ENCODE measurements at places on chromosomes 7 and 10.

GRCh38 chr7:131371411-131371810, 43.7 kb downstream of the MKLN1 start:
- DNase-seq: no peak

GRCh38 chr7:8134089-8134733, 127.8 kb downstream of the ICA1 start:
- DNase-seq: no peak

- DNase-seq: no peak
Observed at GRCh38 chr7:159098424-159098786, 46.3 kb downstream of the VIPR2 start.

DNA sequence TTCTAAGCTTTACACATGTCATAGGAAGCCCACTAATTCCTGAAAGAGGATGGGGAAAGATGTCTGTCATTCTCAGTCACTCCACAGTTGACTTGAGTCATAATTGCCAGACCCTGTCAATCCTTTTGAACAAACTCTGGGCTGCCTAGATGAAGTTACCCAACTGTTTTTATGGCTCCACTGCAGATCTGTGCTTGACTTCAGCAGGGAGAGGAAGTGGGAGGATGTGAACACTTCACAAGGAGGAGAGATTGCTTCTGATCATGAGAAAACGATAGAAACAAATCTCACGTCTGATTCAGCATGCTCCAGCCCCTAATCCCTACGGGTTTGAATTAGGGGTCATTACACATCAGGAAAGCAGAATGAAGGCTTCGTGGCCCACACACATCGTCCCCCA, 596.6 kb upstream of the CELF2 start:
- DNase-seq: no peak

- no peak for DNase-seq
Observed at GRCh38 chr10:35545878-35546590, 59.1 kb upstream of the GJD4 start.

GRCh38 chr10:65798133-65798532, 1127.7 kb upstream of the LRRTM3 start:
- no peak for DNase-seq

GRCh38 chr10:69512901-69513300, 60.3 kb downstream of the NEUROG3 start:
- no peak for DNase-seq

DNA sequence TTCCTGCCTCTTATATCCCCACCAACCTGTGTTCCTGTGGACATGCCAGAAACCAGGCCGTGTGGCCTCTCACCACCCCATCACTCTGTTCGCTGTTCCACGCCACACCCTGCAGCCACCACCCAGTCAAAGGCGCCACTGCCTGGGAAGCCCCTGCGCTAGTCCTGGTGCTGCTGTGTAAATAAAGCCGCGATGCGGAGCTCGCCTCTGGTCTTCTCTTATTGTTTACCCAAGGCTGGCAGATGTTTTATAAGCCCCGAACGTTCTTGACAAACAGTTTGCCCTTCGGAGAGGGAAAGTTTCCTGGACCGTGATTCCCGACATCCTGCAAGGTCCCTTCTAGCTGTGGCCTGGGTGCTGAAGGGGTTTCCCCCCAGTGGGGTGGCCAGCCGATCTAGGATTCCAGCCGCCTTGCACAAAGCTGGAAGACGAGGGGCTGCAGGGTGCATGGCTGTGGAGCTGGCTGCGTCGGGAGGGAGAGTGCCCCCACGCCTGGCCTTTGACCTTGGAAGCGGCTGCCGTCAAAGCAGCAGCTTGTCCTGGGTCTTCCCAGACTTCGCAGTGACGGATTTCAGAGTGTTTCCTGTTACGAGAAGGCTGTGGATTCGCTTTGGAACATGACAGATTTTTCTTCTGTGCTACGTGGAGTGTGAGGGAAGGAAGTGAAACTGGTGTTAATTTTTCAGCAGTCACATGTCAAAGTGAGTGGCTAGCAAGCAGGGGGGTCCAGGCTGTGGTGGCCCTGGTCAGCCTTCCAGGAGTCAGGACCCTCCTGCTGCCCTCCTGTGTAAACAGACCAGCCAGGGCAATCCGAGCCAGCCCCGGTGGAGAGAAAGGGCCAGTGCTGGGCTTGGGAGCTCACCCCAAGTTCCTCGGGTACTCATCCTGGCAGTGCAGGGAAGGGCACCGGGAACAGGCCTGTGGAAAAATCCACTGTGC, 61.6 kb downstream of the LHPP start:
- no peak for DNase-seq

DNA sequence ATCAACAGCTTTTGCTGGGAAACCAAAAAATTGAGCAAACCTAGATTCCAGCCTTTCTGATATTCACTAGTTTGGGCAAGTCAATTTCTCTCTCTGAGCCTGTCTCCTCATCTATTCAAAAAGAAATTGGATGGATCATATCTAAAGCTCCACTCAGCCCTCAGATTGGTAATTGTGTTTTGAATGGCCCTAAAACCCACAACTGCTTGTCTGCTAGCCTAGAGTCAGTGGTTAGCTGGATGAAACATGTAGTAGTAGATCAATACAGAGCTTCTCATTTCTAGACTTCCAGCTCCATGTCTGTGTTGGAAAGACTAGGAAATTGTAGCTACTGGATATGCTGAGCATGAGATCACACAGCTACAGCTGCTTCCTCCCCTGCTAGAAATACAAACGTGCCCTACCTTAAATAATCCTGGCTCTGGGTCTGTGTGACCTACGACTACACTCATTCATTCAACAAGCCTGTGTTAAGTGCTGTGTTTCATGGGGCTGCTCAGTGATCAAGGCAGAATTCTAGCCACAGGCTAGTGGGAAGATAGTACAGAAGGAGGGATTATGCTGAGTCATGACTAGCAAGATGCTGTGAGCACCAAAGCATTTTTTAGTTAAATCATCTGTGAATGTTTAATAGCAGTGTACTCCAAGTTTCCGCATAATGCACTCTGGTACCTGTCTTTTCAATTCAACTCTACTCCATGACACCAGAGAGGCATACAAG, 15.7 kb downstream of the DNTT start:
- DNase-seq: no peak

DNA sequence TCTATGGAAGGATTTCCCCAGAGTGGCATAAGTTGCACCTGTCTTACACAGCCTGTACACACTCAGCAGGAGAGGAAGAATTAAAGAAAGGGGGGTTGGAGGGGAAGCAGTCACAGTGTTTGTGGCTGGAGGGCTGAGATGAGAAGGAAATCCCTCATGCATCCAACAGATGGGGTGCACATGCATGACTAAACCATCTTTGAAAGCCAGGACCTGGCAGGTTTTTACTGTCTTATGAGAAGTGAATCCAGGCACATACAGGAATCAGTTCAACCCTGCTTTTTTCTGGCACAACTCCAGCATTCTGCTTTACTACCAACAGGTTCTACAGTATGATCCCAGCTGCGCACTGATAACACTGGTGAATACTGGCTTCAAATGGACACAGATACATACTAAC, 107.7 kb downstream of the CACNA2D1 start:
- no peak for DNase-seq

GRCh38 chr10:110918269-110918642, 724 bp downstream of the BBIP1 start:
- peak; percentile 64 for DNase-seq

DNA sequence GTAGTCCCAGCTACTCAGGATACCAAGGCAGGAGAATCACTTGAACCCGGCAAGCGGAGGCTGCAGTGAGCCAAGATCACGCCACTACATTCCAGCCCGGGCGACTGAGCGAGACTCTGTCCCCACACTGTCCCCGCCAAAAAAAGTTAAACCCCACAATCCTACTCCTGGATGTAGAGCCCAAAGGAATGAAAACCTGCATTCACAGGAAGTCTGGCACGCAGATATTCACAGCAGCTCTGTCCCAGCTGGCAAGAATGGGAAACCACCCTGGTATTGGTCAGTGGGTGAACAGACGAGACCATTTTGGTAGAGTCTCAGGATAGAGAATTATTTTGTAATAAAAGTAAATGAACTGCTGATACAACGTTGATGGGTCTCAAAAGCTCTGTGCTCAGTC, 225.2 kb downstream of the MAD1L1 start:
- no peak for DNase-seq

DNA sequence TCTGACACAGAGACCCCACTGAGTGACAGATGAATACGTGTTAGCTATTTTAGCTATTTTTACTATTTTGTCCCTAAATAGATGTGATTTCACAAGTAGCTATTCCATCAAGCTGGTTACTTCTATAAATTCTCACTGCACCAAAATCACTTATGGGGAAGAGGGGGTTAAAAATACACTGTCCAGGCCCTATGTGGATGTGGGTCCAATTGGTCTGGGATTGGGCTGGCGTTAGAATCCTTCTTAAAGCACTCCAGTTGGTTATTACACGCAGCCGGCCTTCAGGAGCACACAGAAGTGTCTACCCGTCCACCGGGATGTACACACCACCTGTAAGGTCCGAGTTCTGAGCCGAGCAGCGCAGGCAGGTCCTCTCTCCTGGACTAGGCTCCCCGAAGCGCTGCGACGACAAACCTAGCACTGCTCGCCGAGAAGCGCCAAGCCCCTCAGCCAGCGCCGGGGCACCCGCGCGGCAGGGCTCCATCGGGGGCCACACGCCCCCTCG, 222.3 kb upstream of the MKLN1 start:
- DNase-seq: no peak

GRCh38 chr7:22183522-22184280, 173.3 kb downstream of the RAPGEF5 start:
- no peak for DNase-seq

- DNase-seq: no peak
Observed at GRCh38 chr10:51950371-51950995, 251.1 kb upstream of the CSTF2T start.

DNA sequence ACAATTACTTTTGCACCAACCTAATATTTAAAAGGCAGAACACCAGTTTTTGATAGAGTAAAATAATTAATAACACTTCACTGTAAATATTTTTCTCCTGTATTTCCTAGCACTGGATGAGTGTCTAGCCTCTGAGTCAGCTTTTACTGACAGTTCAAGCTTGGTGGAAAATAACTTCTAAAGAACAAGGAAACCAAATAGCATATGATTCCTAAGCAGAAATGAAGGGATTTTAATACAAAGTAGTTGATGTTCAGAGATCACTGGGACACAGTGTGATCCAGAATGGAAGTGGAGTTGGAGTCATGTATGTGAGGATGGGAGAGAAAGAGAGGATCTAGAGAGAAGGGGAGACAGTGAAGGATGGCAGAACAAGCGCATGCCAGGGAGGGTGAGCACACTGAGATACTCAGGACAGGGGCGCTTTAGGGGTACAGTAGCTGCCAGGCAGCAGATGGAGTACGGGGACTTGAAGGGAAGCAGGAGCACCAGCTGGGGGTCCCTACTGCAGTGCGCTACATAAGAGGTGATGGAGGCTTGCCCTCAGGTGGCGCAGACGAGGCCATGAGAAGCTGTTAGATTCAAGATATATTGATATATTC, 117.9 kb upstream of the KLF6 start:
- no peak for DNase-seq

- DNase-seq: no peak
Observed at GRCh38 chr10:20147684-20148083, 331.5 kb downstream of the PLXDC2 start.

GRCh38 chr10:12130237-12130872, 878 bp downstream of the SEC61A2 start:
- no peak for DNase-seq

DNA sequence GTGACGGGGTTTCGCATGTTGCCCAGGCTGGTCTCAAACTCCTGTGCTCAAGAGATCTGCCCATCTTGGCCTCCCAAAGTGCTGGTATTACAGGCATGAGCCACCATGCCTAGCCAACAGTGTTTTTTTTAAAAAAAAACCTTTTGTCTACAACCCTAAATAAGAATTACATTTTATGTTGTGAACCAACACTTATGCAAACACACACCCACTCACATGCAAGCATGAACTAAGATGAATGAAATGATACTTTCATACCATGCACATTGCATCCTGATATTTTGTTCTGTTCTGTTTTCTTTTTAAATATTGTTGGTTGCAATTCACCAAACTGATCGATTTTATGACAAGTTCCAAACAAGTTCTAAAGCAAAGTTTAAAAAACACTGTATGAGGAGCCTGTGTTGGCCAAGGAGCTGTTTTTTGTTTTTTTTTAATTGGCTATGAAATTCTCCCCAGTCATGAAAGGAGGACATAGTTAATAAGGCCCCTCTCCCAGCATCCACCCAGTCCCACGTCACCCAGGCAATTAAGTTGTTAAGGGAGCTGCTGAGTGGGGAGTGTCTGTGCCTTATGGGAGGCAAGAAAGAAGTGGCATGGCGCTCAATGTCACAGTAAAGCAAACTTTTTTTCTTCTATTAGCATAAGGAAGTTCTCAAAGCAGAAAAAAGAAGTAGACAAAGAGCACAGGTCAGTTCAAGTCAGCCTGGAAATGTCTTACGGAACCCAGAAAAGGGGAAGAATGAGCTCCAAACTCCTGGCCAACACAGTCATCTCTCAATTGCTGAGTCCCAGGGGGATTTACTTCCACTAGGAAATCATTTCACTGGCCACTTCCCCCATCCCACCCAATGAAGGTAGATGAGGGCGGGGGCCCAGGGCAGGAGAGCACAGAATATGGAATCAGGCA, 50.1 kb downstream of the NOD1 start:
- DNase-seq: no peak

- DNase-seq: no peak
Observed at GRCh38 chr7:157607218-157607617, 270.4 kb downstream of the DNAJB6 start.

- DNase-seq: no peak
Observed at GRCh38 chr10:11276449-11276990, 258.8 kb downstream of the CELF2 start.

DNA sequence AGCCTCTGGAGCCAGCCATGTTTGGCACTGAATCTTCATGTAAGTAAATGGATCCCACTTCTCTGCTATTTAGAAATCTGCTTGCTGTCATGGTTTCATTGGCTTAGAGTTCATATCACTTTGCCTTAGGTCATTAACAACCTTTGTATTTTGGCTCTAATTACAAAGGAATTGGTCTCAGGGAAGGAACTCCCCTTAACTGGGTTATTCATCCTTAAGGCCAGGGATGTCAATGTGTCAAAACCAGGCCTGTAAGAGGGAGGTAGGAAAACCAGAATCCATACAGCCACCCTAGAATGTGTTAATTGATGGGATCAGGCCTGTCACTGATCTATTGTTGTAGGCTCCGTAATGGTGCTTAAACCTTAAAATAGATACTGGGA, 67.3 kb downstream of the ST7 start:
- DNase-seq: no peak

- no peak for DNase-seq
Observed at GRCh38 chr7:129045682-129046081, 9.2 kb downstream of the TNPO3 start.

- DNase-seq: no peak
Observed at GRCh38 chr10:3761021-3761686, 23.9 kb downstream of the KLF6 start.

GRCh38 chr10:119821182-119821581, 51.5 kb downstream of the MCMBP start:
- no peak for DNase-seq

- DNase-seq: no peak
Observed at GRCh38 chr7:124992851-124993562, 63.4 kb upstream of the POT1 start.

DNA sequence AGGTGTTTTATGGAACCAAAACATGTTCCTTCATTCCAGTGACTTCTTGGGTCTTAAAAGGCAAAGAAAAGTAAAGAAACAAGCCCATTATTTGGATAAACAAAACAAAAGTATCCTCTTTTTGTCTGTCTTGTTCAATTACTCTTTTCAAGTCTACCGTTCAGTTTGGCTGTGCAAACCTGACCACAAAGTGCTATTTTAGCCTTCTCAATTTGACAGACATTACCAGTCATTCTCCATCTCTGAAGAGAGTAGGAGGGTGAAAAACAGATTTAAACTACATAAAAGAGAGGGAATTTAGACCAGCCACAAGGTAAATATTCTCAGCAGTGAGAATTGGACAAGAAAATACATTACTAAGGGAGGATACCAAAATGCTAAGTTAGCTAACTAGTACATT, 145.2 kb downstream of the GRM3 start:
- DNase-seq: no peak

All from activated CD8-positive, alpha-beta memory T cell treated with anti-CD3 and anti-CD28 coated beads for 1 hour (primary cell).